ENCODE measurements at places on chromosomes 2 and 18. TPM values are rescaled to one million over a fixed set of nuclear protein-coding genes. Genes with fewer than 3 reads are reported as not detected.

DNA sequence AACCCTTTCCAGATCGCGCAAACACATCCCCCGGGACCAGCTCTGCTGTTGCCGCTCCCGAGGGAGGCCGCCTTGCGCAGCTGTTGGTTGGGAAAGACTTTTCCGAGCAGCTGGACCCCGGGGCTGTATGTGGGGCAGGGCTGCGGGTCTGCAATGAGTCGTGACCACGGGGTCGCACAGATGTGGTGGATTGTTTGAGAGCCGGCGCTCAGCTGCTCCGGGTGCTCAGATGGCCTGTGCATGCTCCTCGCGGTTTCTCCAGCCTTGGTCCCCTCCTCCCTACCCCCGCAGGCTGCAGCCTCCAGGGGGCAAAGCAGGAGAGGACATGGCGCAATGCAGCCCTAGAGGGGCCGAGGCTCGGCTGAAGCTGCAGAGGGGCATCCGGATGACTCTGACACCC is 105.2 kb upstream of the OTOS start:
- H3K4me3 ChIP-seq: no peak overlapping the region
- H3K27ac ChIP-seq: no peak overlapping the region
- no peak for DNase-seq
- H3K4me1 ChIP-seq: no peaks in the 10 kb centered on the region

Gene CXCR1
- 9.1 TPM for total RNA-seq

- no peak overlapping the region for H3K4me3 ChIP-seq
- H3K4me1 ChIP-seq: no peaks in the 10 kb centered on the region
- H3K27me3 ChIP-seq: no peaks in the 10 kb centered on the region
- no peak for DNase-seq
- H3K36me3 ChIP-seq: no peaks in the 10 kb centered on the region
- H3K27ac ChIP-seq: no peak overlapping the region
These were observed 104.2 kb downstream of the CCDC85A start for GRCh38 chr2:56287974-56288373.

GRCh38 chr18:59961070-59961469 is 61.3 kb downstream of the PMAIP1 start:
- no peaks in the 10 kb centered on the region for H3K27me3 ChIP-seq
- no peaks in the 10 kb centered on the region for H3K4me1 ChIP-seq
- no peak overlapping the region for H3K27ac ChIP-seq
- DNase-seq: no peak
- H3K36me3 ChIP-seq: no peaks in the 10 kb centered on the region

Gene GAL3ST2
- total RNA-seq: not detected

Gene MOGAT1
- total RNA-seq: not detected

GRCh38 chr18:32271672-32272208 is 81.9 kb downstream of the MEP1B start:
- peak; percentile 35 for DNase-seq
- H3K4me1 ChIP-seq: no peaks in the 10 kb centered on the region
- no peaks in the 10 kb centered on the region for H3K27me3 ChIP-seq
- no peak overlapping the region for H3K4me3 ChIP-seq
- no peak overlapping the region for H3K27ac ChIP-seq
- H3K36me3 ChIP-seq: no peaks in the 10 kb centered on the region

Gene ARHGEF4
- not detected for total RNA-seq

GRCh38 chr2:162579986-162580385 is 236.1 kb downstream of the GCA start:
- no peaks in the 10 kb centered on the region for H3K36me3 ChIP-seq
- H3K27me3 ChIP-seq: no peaks in the 10 kb centered on the region

- DNase-seq: no peak
- no peaks in the 10 kb centered on the region for H3K4me1 ChIP-seq
- no peak overlapping the region for H3K4me3 ChIP-seq
- no peaks in the 10 kb centered on the region for H3K36me3 ChIP-seq
- no peaks in the 10 kb centered on the region for H3K27me3 ChIP-seq
These were observed 13.1 kb downstream of the CTLA4 start for GRCh38 chr2:203880557-203881125.

DNA sequence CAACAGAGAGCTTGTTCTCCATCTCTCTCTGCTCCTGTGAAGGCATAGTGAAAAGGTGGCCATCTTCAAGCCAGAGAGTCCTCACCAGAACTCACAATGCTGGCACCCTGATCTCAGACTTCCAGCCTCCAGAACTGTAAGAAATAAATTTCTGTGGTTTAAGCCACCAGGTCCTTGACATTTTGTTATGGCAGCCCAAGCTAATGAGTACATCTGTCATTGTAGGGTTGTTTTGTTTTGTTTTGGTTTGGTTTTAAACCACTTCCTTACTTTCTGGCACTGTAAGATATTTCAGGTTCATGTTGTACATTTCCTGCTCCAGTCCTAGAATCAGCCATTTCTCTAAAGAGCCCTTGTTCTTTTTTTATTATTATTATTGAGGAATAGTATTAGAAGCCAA is 171.2 kb downstream of the CPS1 start:
- no peaks in the 10 kb centered on the region for H3K36me3 ChIP-seq
- no peaks in the 10 kb centered on the region for H3K4me1 ChIP-seq
- H3K27me3 ChIP-seq: no peaks in the 10 kb centered on the region

- no peak overlapping the region for H3K27ac ChIP-seq
- no peak for DNase-seq
- H3K36me3 ChIP-seq: no peaks in the 10 kb centered on the region
These were observed 143.4 kb downstream of the RBM43 start for GRCh38 chr2:151118269-151118668.

DNA sequence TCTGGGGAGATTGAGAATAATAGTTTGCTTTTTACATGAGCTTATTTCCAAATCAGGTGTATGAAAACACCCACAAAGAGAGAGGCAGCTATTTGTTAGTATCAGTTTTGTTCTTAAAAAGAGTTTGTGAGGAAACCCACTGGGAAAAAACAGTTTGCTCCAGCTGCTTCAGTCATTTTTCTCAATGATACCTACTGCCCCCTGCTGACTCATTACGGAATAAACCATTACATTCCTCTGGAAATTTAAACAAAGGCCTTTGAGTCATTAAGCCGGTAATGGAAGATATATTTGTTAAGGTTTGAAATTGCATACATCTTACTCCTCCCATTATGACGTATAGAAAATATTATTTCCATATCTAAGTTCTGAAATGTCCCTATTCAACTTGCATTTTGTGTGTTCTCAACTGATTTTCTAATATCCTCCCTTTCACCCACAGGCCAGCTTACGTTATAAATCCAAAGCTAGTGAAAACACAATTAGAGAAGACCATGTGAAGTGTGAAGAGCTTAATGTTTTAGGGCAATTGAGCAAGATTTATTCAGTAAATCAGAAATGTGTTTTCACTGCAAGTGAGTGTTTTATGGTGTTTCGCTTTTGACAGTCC is 761.6 kb downstream of the DSC3 start:
- H3K4me3 ChIP-seq: no peak overlapping the region
- no peaks in the 10 kb centered on the region for H3K27me3 ChIP-seq
- no peak for DNase-seq
- no peaks in the 10 kb centered on the region for H3K4me1 ChIP-seq

Gene TUBA3E
- not detected for total RNA-seq

Gene ADAM23
- 1.6 TPM for total RNA-seq
